Kidney (tissue), 22 donors: ENCODE measurements at places on chromosomes 5 and 9. TPM values are rescaled to one million over a fixed set of nuclear protein-coding genes. Genes with fewer than 3 reads are reported as not detected.

DNA sequence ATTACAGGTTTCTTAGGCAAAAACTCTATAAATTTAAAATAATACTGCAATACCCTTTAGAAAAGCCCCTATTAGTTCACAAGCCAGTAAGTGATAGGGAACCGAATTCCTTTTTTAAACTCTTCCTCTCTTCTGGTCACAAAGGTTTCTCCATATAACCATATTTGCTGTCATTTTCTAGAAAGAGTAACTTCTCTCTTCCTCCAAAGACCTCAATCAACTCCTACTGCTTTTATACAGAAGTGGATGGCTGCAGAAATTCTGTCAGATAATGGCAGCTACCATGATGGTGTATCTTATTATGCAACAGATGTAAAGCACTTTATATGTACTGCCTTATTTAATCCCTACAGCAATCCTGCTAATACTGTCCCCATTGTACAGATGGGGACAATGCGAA is 6.2 kb downstream of the TUT7 start:
- no peak for DNase-seq

The BTNL3 gene
- total RNA-seq, result not detected

GRCh38 chr9:128120741-128121465 is 6.6 kb downstream of the PTGES2 start:
- DNase-seq, result no peak

The SLC25A2 gene
- total RNA-seq, result 0.94 TPM

- DNase-seq, result no peak
These were observed 8.1 kb downstream of the FOXE1 start for GRCh38 chr9:97861148-97861475.

- peak; percentile 23 for DNase-seq
These were observed 80.3 kb upstream of the PHYKPL start for GRCh38 chr5:178312880-178313282.

- DNase-seq, result no peak
These were observed 20.5 kb downstream of the AQP3 start for GRCh38 chr9:33426843-33427293.

DNA sequence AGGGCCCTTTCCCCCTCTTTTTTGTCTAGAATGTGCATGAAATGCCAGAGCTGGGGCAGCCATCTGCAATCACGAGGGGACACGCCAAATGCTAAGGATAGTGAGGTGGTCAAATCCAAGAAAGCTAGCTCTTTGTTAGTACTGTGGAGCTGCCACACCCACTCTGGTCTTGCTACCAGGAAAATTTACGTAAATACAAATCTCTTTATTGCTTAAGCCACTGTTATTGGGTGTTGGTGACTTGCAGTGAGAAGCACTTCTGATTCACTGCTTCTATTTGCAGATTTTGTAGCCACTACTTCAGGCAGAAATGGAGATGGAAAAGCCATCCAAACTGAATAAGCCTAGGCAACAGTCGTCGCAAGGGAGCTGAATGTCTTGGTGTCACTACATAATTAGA is 25.6 kb upstream of the SUSD1 start:
- DNase-seq, result no peak

The RNF208 gene
- 7.0 TPM for total RNA-seq
